ENCODE measurements at places on chromosomes 2 and 18.
A peak's percentile ranks its signal among the peaks of the same experiment; 100 is the strongest.

DNA sequence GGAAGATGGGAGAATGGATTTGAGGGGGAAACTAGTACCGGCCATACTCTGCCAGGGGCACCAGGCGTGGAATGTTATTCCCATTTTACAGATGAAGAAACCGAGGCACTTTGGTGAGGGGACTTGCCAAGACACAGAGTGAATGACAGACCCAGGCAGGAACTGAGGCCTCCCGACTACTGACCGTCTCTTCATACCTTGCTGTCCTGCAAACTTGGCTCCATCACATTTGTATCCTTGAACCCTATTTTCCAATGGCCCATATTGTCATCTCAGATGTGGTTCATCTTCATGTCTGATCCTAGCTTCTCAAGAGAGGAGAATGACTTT lies 6.2 kb upstream of the TFCP2L1 start:
- DNase-seq, result no peak

DNA sequence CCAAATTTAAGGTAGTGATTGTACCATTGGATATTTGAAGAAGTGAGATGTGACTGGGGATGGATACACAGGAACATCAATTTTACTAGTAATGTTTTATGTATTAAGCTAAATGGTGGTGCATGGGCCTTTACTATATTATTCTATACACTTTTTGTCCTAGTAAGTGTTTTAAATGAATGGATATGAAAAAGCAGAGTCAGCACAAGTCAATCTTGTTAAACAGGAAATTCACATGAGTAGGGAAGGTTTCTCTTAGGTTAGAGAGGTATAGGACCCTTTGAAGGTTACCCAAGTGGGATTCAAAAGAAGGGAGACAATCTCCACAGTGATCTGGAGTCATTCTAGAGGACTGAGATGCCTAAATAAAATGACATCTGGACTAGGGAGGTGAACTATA lies 71.8 kb upstream of the NCKAP5 start:
- peak; percentile 27 for DNase-seq

DNA sequence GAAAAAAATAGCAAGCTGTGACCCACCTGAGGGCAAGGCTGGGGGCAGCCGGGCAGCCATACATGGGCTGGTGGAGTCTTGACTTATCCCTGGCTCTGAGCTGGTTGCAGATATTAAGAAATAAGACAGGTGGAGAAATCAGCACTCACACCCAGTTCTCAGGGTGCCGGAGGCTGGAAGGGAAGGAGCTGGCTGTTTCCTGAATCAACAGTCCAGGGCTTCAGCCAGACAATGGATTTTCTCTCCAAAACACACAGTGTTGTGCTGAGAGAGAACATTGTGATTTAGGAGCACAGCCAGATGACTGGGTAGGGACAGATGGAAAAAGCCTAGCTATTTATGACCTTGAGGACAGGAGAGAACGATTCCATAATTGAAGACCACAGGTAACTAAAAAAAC lies 208.8 kb downstream of the LDLRAD4 start:
- DNase-seq, result no peak

- DNase-seq, result no peak
Measured at GRCh38 chr18:46013484-46014189, 46.5 kb upstream of the EPG5 start.

GRCh38 chr2:241891315-241891987 lies 21.9 kb downstream of the RTP5 start:
- DNase-seq, result no peak

DNA sequence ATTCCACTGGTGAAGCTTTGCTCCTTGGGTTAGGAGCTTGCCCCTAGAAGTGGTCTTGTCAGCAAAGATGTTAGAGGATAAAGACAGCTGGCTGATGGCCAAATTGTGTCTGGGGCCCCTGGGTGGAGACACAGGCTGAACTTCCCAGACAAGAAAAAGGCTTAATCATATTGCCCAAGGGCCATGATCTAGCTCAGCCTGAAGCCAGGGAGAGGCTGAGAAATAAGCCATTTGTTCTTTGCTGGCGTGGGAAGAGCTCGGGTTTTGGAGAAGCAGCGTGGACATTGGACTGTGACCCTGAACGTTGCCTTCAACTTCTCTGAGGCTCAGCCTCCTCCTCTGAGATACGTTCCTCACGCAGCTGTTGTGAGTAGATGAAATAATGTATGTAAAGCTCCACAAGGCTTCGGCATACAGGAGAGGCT lies 153.0 kb downstream of the ZFP36L2 start:
- peak; percentile 97 for DNase-seq

GRCh38 chr2:44936715-44937687 lies 4.5 kb upstream of the SIX3 start:
- no peak for DNase-seq

DNA sequence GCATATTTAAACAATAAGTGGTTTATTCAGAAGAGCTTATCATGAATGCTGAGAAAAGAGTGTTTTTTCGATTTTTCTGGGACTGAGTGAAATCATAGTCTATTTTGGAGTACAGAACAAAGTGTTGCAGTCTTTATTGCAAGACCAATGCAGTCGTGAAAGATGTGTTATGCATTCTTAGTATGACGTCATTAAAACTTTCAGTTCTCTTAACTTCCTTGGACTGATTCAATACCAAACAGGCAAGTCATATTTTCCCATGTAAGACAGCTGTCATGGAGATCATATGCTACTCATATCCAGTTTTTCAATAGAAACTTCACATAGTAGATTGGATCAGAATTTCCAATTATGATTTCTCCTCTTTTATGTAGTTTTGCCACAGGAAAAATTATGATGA lies 92.6 kb downstream of the RIT2 start:
- no peak for DNase-seq

DNA sequence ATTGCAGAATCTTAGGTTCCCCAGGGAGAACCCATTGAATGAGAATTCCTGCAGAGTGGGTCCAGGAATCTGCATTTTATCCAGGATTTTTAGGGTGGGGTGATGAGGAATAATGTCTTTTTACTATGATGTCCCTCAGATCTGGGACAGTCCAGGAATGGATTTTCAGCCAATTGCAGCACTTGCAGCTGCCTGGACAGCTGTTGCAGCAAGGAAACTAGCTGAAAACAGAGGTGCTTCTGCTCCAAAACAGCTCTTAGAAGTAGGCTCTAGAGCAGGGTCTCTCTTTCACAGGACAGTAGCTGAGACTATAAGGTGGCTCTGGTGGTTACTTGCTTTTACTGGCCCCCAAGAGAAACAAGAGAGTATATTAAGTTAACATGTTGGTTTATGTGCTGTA lies 9.1 kb downstream of the GLI2 start:
- no peak for DNase-seq

GRCh38 chr18:54939361-54939917 lies 19.8 kb downstream of the CCDC68 start:
- DNase-seq, result no peak

DNA sequence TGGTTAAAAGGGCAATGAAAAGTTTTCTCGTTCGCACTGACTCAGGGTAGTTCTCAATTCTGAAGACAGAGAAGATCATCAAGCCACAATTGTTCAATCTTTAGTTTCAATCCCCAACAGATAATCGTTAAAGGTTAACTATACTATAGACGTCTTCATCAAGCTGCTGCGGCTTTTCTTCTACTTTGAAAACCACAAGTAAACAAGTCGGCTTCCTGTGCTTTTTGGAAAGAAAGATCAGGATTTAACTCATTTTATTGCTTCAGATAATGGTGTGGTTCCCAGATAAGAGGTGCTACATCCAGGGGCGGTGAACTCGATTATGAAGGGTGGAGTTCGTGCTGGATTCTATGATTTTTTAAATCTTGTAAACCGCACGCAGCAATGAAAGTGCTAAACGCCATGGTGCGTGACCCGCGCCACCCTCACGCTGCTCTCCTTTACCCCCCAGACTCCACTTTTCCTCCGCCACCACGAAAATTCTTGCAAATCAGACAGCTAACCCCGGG lies 545 bp upstream of the CDCA7 start:
- no peak for DNase-seq

GRCh38 chr2:140064243-140064642 lies 1284.1 kb upstream of the NXPH2 start:
- DNase-seq, result no peak

GRCh38 chr2:165720511-165720910 lies 73.5 kb downstream of the GALNT3 start:
- DNase-seq, result no peak

DNA sequence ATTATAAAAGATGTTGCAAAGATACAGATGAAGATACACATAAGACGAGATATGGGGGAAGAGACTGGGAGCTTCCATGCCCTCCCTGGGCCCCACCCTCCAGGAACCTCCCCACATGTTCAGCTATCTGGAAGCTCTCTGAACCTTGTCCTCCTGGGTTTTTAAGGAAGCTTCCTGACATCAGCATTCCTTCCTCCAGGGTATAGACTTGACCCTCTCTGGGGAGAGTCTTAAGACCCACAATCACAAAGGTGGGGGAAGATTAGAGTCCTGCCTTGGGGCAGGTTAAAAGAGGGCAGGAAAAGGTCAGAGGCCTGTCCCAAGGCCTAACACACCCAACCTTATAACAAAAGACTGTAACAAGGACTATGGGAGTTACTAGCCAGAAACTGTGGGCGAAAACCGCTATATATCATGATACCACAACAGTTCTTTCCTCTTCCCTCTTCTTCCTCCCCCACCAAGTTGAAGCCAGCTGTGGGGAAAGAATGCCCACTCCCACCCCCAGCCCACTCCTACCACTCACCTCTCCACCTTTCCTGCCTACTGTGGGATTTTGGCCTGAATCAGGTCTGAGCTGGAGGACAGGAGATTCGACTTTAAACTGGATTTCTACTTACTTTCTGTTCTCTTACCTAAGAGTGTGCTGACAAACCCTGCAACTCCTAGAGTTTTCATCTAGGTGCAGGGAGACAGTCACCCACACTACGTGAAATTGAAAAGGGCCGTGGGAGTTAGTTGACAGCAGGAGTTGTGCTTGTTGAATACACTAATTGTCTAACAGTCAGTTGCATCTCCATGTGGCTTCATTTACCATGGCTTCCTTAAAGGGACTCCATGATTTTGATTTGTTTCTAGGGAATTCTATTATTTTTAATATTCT lies 105.0 kb downstream of the LAMA3 start:
- DNase-seq, result no peak

DNA sequence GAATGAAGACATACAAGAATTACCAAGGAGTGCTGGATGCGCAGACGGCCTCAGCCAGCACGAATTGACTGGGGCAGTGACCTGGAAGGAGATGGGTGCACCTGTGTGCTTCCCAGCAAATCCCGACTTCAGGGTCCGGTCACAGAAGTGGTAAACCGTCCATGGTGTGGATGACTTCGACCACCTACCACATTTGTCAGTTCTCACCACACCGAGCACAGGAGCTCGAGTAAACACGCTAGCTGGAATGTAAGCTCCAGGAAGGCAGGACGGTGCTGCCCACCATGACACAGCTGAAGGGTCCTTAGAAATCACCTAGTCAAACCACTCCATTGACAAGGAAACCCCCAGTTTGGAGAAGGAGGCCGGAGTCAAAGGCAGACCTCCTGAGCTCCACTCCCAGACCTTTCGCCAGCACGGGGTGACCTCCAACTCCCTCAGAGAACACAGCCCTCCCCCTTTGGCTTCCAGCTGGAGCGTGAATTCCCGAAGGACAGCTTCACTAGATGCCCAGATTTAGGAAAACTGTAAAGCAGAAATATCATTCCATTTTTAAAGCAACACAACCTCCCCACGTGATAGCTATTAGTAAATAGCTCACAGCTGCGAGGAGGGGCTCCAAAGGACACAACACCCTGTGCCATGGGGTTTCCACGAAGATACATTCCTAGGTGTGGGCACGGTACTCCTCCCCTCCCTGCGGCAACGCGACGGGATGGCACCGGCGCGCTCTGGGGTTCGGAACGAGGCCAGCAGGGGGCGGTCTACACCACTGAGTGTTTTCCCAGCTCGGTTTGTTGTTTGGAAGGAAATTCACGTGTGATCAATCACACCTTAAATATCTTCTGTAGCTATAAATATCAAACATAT lies 34.1 kb upstream of the GNAL start:
- DNase-seq, result peak; percentile 69

DNA sequence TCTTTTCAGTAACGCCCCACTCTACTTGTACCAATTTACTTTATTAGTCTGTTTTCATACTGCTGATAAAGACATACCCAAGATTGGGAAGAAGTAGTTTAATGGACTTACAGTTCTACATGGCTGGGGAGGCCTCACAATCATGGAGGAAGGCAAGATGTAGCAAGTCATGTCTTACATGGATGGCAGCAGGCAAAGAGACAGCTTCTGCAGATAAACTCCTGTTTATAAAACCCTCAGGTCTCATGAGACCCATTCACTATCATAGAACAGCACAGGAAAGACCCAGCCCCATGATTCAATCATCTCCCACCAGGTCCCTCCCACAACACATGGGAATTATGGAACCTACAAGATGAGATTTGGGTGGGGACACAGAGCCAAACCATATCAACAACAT lies 38.8 kb upstream of the OSBPL6 start:
- no peak for DNase-seq

DNA sequence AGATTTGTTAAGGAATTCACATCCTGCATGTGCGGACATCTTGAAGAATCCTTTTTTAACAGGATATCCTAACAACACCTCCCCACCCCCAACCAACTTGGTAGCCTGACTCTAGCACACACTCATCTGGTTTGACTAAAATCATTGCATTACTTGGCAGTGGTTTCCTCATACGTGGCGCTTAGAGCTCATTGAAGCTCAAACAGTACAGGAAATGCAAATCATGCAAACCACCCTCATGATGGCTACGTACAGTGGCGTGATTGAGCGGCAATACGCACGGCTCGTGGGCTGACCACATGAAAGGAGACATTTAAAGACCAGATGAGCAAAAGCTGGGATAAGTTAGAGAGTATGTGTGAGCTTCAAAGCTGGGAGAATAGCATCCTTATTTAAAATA lies 336.2 kb downstream of the ZEB2 start:
- no peak for DNase-seq

DNA sequence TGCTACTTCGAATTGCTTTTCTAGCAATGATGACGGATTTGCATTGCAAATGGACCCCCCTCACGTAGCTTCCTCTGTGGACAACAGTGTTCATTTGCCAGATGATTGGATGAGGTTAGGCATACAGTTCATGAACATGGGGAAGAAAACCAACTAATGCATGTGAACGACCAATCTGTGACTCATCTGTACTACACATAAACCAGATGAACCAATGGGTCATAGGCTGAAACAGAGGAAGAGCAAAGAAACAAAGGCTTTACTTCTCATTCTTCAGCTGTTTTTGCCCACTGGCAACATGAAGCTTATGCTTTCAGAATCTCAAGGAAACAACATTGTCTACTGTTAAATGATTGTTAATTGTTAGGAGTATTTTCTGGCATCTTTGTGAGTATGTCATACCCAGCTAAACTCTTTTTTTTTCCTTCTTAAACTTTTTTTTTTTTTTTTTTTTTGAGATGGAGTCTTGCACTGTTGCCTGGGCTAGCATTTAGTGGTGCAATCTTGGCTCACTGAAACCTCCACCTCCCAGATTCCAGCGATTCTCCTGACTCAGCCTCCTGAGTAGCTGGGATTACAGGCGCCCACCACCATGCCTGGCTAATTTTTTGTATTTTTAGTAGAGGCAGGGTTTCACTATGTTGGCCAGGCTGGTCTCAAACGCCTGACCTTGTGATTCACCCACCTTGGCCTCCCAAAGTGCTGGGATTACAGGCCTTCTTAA lies 35.5 kb downstream of the EFEMP1 start:
- DNase-seq, result peak; percentile 90

Measured in epithelial cell of esophagus (primary cell).